ENCODE measurements at places on chromosomes 3 and 15.

DNA sequence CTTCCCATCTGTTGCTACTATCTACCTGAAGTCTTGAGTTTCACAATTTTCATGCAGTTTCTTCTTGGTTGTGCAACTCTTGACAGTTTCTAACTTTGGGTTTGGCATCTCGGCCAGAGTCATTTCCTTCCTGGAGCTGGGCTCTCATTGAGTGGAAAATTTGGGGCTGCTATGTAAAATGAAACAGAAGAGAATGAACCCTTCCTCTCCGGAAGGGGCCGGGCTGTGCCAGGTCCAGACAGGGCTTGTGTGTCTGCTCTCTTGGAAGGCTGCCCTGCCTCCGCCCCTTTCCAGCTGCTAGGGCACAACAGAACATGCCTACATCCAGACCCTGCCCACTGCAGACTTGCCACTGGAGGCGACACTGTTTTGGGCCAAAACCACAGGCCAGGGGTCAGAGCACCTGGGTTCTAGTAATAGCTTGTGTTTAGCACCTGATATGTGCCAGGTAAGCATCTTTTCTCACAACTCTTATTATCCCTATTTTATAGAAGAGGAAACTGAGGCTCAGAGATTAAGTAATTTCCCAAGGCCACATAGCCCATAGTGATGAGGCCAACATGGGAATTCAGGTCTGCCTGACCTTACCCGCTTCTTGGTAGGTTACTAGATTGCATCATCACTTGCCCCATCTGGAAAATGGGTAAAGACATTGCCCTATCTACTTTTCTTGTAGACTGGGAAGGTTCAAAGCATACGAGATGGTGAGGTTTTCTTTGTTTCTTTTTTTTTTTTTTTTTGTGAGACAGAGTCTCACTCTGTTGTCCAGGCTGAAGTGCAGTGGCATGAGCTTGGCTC, 25.0 kb downstream of the IRAK2 start:
- peak; percentile 100 for DNase-seq

- no peak for DNase-seq
These were observed 109.5 kb downstream of the ADAM10 start for GRCh38 chr15:58639992-58640391.

DNA sequence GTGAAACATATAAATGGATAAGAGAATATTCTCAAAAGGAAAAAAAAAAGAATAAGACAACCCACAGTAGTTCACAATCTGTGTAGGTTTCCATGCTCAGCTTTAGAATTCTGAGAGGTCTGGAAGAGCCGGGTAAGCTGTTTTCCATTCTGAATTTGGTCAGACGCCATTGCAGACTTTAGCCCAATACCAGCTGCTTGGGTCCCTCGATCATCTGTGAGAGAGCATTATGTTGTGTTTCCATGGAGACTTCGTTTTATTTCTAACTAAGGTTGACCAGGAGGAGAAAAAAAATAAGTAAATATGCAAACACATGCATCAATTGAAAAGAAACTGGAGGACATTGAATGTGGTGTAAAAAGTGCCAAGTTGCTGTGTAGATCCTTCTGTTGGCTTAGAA, 25.5 kb downstream of the KCNAB1 start:
- DNase-seq, result no peak

DNA sequence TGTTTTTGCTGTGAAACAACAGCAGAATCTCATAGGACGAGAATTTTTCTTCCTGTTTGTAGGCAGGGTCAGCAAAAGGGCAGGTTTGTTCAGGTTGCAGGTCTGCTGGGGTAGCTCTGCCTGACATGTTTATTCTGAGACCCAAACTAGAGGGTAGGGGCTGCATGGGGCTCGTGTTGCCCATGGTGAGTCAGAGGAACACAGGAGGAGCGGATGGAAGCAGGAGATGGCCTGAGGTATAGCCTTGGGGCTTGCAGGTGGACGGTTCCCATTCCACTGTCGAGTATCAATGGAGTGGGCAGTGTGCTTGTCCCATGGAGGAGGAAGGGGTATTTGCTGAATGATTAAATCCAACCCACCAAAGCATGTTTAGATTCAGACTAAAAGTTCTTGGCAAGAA, 138.9 kb downstream of the APBA2 start:
- no peak for DNase-seq

GRCh38 chr15:34853001-34853758, 57.8 kb upstream of the ACTC1 start:
- peak; percentile 15 for DNase-seq

- DNase-seq, result peak; percentile 28
These were observed 21.6 kb downstream of the RPL22L1 start for GRCh38 chr3:170848292-170848917.

GRCh38 chr3:99895703-99896441, 78.2 kb downstream of the CMSS1 start:
- peak; percentile 95 for DNase-seq

DNA sequence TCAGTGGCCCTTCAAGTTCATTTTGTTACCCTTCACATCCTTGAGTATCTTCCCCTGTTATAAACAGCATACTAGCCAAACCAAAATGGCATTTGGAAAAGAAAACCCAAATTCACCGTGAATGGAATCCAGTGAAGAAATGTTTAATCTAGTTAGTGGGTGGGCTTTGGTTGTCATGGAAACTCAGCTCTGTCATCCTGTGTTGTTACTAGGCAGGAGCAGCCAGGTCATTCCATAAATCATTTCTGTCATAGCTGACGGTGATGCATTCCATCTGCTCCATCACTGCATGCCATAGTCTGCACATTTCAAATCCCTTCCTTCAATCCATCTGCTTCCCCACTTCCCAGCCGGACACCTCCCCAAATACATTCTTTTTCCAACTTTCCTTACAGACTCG, 140.4 kb upstream of the CGNL1 start:
- DNase-seq, result no peak
